ENCODE measurements at places on chromosomes 6 and 20.

GRCh38 chr6:15426901-15427300 is 181.0 kb downstream of the JARID2 start:
- no peak for DNase-seq

DNA sequence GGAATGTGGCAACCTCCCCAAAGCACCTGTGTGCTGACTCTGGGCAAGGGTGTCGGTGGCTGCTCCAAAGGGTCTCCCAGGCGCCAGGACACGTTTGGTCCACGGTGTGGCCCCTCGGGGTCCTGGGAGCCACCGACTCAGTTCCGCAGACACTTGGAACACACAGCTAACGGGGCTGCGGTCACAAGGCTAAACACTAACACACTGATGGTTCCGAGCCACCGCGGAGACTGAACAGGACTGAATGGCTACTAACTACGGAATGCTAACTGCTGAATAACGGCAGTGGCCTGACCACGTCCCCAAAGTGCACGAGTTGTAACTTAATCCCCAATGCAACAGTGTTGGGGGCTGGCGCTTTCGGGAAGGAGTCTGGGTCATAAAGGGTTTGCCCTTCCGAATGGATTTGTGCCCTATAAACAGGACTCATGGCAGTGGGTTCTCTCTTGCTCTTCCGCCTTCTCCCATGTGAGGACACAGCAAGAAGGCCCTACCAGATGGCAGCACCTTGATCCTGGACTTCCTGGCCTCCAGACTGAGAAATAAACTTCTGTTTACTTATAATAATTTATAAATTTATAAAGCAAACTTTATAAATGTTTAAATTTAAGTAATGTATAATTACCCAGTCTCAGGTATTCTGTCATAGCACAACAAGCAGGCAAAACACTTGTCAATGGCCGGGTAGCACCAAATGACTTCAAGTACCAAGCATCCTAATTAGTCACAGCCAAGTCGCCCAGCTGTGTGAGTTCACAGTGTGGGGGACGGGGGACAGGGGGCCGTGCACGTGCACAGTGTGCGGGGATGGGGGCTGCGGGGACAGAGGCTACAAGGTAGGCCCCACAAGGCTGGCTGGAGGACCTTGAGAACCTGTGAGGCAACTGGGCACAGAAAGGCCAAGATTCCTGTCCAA is 2.3 kb upstream of the EEF1A2 start:
- DNase-seq: peak; percentile 14

GRCh38 chr6:2478200-2478599 is 232.8 kb upstream of the GMDS start:
- no peak for DNase-seq

DNA sequence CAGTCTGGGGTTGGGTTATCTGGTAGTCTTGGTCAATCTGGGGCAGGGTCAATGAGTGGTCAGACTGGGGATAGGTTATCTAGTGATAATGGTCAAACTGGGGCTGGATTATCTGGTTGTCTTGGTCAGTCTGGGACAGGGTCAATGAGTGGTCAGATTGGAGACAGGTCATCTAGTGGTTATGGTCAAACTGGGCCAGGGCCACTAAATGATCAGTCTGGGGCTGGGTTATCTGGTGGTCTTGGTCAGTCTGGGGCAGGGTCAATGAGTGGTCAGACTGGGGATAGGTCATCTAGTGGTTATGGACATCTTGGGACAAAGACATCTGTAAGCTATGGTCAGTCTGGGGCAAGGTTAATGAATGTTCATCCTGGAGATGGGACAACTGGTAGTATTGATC is 28.5 kb upstream of the BPIFA2 start:
- no peak for DNase-seq

DNA sequence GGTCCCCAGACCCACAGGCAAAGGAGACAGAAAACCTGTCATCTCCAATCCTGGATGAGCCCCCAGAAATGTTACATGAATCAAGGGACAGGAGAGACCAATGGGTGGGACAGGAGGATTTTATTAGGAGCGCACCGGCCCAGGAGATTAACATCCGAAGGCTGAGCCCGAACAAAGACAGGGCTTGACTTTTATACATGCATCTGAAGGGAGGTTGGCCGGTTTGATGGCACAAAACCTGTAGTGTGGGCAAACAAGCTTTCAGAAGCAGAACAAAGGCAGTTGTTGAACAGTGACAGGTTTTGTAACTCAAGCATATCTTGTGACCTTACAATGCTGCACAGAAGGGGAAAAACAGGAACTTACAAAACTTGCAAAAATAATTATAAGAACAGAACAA is 83.9 kb upstream of the GPR6 start:
- DNase-seq: no peak

DNA sequence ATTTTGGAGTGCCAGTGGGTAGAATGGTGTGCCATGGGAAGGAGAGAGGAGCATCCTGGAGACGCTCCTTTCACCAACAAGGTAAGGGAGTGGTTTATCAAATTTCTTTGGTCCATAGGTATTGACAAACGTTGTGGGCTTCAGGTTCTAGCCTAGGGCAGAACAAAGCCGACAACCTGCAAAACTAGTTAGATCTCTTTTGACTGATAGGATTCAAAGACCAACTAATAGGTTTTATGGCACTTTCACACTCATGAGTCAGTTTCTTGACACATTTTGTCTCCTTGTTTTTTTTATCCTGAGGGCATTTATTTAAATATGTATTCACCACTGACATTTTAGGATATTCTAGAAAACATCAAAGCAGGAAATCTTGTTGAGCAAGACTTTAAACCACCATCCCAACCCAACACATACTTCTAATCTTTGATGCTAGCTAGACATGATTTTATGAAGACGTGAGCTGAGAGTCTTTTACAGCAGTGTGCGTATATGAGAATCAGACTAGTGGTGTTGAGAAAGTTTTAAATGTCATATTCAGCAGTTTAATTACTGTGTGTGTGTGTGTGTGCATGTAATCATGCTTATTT is 370.4 kb upstream of the HSF2 start:
- no peak for DNase-seq

DNA sequence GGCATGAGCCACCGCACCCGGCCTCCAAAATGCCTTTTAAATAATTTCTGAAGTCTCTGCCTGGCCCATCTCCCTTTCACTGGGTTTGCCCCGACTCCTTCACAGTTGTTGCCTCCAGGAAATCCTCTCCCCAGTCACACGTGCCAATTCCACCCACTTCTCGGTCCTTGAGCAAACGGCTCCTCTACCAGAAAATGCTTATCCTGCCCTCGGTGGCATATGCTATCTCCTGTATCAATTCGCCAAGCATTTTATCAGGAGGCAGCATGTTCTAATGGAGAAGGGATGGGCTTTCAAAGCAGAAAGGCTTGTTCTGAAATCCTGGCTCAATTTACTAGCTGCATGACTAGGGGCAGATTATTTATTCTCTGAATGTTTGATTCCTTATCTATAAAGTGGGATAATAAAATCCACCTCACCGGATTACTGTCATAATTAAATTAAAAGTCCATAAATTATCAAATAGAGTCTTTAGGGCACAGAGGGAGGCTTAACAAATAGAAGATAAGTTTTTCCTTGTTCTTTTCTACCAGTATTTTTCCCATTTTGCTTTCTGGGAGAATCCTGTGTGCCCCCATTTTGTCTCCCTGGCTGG is 66.3 kb downstream of the PPP1R3G start:
- DNase-seq: no peak

DNA sequence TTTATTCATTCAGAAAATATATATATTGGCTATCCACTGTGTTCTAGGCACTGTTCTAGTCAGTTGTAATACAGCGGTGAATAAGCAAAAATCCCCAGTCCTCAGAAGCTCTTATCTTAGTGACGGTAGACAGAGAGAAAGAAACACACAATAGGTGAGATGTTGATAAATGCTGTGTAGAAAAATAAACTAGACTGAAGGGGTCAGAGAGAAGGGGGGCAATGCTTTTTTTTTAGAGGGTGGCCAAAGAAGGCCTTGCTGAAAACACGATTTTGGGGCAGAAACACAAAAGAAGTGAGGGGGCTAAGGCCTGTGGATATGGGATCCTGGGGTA is 68.0 kb upstream of the MBOAT1 start:
- no peak for DNase-seq

- DNase-seq: no peak
These were observed 9.2 kb downstream of the POU3F2 start for GRCh38 chr6:98843271-98844243.

DNA sequence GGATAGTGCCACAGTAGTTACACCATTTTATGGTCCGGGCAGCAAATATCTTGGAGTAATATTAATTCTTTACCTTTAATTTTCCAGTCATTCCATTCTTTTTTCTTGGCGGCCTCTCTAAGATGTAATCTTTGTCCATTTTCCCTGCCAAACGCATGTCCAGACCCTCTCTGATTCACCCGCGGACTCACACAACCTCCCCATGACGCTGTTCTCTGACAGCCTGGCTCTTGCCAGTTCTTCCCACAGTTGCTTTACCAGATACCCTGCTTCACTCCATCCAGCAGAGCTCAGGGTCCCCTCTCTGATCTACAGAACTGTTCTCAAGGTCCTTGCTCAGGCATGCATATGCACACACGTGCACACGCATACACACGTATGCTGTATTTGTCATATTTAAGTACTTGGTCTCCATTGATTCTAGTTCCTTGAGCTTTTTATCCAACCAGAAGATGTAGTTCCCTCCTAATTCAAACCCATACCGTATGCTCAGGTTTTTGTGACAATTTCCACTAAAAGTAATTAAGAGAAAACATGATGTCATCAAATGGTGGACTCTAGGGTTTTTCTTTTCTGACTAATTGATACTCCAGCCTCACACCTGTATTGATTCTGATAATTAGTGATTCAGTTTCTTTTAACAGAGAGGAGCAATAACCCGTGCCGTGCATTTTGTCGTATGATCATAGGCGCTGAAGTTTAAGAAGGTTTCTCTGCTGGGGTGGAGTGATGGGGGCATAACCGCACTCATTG is 10.0 kb downstream of the BPHL start:
- no peak for DNase-seq

GRCh38 chr20:51096582-51097267 is 73.8 kb upstream of the KCNG1 start:
- no peak for DNase-seq

- no peak for DNase-seq
These were observed 227.0 kb upstream of the ECI2 start for GRCh38 chr6:4362326-4362725.

- no peak for DNase-seq
These were observed 79.8 kb upstream of the OPRM1 start for GRCh38 chr6:153959276-153959675.

DNA sequence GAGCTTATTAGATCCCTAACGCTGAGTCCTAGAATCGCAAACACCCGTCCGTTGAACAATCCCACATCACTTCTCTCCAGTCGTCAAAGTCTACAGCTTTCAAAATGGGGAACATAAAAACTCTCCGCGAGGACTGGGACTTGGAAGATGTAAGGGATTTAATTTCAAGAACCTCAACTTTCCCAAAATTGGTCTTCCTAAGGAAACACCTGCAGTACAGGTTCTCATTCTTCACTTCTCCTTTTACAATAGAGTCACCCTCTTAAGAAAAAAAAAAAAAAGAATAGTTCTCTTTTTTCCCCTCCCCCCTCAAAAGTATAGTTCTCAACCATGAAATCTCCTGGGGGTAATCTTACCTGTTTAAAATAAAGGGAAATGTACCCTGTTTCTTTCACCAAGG is 6.6 kb upstream of the ZBTB22 start:
- no peak for DNase-seq

DNA sequence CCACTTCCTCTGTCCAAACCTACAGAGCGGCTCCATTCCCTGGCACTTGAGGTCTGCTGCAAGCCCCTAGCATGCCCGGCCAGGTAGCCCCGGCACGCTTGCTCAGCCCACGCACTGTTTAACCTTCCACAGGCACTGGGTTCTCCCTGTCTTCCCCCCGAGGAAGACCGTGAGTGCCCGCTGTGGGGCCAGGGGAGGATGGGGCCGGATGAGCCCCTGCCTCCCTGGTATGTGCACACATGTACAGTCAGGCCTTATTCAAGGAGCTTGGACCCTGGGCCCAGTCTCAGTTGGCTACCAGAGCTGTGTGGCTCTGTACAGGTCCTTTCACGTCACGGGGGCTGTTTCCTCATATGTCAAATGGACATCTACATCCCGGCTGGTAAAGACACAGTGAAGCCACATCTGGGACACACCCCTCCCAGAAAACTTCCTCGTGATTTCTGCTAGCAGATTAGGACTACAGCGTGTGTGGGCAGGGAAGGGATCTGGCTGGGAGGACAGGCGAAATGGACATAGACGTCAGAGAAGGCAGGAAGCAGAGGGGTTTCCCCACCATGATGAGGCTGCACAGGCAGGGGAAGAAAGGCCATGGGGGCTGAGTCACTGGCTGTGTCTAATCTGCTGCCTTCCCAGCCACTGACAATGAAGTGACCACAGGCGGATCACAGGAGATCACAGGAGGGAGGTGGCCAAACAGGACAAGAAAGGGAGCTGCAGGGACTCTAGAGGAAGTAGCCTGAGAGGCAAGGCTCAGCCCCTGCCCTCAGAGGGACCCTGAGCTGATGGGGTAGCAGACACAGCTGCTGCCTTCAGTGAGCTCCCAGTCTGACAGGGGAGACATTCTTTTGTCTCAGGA is 62.9 kb downstream of the MRPL14 start:
- peak; percentile 88 for DNase-seq

DNA sequence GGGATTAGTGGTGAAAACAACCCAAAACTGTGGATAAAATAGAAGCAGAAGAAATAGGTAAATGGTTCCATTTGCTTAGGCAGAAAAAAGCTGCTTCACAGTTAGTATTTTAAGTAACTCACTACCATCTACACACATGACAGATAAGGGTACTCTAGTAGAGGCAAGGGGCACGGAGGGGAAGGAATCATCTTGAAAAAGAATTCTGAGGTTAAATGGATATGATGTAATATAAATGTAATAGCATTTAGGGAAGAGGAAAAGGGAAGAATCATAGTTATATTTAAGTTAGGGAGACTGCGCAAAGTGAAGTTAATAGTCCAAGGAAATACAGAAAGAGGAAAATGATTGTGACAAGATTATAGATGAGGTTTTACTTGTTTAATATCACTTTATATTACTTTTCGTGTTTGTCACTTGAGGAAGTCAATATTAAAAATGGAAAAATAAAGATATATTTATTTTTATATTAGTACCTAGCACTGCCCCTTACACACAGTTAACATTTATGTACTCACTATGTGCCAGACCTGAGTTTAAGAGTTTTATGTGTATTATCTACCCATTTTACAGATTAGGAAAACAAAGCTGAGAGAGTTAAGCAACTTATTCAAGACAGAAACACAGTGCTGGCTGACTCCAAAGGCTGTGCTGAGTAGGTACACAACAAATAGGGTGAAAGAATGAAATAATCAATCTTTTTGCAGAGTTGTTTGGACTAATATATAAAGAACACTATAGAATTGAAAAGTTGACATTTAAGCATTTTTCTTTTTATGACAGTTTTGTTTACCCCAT is 128.1 kb downstream of the REV3L start:
- no peak for DNase-seq

Measured in heart left ventricle (tissue), 16 donors.